ENCODE measurements at places on chromosomes 11 and 22.
A peak's percentile ranks its signal among the peaks of the same experiment; 100 is the strongest.

DNA sequence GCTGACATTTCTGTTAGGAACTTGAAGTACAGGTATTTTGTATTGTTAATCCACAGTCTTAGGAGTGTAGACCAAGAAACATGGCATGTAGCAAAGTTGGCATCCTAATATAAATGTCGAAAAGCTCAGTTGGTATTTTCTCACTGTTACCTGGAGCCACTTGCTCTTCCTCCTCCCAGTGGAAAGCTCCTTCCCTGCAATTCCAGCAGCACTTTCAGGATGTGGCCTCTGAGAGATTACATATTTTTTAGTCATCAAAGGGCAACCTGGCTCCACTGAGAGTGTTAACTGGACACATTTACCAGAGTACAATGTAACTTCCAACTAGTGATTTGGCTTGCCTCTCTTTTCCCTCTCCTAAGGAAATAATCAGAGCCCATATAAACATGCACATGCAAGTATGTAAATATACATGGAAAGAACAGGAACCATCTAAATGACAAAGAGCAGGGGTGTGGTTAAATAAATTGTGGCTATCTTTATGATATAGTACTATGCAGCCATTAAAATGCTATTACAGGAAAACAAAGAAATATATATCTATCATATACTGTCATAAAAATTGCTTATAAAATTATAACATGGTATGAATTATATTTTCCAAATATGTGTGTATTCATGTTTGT lies 14.3 kb upstream of the EED start:
- DNase-seq: no peak

GRCh38 chr11:29009426-29009825 lies 901.2 kb downstream of the METTL15 start:
- DNase-seq: no peak

DNA sequence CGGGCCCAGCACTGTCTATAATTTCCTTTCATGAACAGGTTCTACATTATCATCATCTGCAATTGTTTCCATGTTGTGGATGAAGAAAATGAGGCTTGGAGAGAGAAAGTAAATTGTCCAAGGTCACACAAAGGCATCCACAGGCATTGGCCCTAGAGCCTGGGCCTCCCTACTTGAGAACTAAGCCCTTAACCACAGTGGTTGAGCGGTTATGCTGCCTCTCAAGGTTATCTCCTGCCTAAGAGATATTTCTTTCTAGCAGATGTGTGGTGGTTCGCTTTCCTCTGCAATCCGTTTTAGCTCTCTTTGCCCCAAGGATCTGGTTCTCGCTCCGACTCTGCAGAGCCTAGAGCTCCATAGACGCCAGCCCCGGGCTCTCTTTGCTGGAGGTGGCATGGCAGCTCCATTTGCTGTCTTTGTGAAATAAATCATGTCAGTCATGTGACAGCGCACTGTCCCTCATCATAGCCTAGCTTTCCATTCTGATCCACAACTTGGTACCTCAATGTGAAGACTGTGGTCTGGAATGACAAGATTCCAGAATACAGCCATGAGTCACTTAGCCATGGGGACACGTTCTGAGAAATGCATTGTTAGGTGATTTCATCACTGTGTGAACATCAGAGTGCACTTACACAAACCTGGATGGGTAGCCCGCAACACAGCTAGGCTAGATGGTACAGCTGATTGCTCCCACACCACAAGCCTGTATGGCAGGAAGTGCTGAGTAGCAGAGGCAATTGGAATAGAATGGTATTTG lies 27.2 kb downstream of the RPS6KA4 start:
- no peak for DNase-seq

- no peak for DNase-seq
Observed at GRCh38 chr11:102806296-102806695, 8.3 kb upstream of the MMP1 start.

DNA sequence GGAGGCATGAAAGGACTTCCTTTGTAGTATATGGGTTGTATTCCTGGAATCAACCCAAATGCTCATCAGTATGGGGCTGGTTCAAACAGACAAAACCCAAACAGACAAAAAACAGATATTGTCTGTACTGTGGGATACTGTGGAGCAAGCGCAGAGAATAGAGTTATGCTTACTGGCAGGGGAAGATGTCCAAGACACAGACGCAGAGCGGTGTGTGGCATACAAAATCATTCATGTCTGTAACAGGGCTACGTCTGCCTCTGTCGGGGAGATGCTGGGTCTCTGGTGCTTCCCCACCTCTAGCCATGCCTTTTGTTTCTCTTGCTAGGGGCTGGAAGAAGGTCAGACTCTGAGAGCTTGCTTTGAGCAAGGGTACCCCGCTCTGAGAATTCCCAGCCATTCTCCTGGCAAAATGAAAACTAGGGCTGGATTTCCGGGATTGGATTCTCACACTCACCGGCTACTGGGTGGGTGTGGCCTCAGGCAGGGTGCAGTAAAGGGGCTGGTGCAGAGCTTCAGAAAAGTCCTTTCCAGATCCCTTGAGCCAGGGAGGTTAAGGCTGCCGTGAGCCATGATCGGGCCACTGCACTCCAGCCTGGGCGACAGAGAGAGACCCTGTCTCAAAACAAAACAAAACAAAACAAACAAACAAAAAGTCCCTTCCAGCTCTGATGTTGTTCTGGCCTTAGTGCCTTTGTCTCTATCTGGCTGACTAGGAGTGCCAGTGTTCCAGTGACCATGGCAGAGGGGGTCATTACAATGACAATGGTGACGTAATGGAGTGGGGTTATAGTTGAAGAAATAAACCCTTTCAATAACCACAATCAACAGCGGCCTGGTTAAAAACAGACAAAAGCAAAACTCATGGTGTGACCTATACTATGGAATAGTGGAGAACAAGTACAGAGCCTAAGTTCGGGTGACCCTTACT lies 2.9 kb upstream of the ABCC8 start:
- no peak for DNase-seq

- DNase-seq: no peak
Observed at GRCh38 chr11:35292279-35292678, 127.1 kb downstream of the SLC1A2 start.

GRCh38 chr22:45389546-45389945 lies 23.9 kb downstream of the SMC1B start:
- DNase-seq: no peak

DNA sequence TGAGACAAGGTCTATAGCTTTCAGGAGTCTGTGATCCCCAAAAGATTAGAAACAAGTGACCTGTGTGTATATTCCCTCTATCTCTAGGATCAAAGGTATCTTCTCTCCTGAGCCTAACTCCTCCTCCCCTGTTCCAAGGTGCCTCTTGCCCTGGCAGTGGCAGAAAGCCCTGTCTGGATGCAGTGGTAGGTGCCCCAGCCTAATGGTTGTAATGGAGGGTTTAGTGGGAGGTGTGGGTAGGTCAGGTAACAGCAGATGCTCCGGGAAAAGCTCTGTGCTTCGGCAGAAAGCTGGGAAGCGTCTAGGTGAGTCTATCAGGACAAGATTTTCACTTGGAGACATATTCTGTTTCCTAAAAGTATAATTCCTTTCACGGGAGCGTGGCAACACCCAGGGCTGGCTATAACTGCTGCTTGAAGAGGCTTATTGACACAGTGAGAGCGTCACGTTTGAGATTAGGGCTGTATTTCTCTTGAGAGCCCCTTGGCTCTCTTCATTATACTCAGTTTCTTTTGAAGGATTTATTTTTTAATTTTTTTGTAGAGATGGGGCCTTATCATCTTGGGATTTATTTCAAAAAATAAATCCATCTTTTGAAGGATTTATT lies 49.5 kb downstream of the PRR5L start:
- no peak for DNase-seq

GRCh38 chr11:111777094-111778046 lies 11.2 kb upstream of the PPP2R1B start:
- no peak for DNase-seq

DNA sequence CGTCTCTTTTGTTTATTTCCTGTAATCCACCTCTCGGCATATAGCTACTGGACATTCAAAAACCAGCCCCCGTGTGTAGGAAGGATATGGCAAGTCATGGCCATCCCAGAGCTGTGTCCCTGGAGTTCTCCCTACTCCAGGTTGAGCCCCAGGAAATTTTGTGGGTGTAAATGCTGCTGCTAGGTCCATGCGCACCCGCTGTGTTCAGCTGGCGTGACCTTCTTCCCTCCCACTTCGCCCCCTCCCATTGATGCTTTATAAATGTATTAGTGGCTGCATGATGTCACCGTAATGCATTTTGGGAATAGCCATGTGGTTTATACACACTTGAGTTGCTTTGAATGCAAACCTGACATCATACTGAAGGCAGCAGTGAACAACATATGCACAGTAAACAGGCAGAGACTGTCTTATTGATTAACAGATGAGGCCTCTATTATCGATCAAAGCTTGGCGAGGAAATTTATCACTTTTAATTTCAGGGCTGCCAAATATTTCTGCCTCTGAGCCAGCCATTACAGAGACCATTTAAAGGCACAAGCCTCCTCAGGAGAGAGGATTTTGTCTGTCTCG lies 113.6 kb upstream of the NNMT start:
- no peak for DNase-seq

- DNase-seq: no peak
Observed at GRCh38 chr11:121648306-121648705, 195.5 kb upstream of the SORL1-AS1 start.

DNA sequence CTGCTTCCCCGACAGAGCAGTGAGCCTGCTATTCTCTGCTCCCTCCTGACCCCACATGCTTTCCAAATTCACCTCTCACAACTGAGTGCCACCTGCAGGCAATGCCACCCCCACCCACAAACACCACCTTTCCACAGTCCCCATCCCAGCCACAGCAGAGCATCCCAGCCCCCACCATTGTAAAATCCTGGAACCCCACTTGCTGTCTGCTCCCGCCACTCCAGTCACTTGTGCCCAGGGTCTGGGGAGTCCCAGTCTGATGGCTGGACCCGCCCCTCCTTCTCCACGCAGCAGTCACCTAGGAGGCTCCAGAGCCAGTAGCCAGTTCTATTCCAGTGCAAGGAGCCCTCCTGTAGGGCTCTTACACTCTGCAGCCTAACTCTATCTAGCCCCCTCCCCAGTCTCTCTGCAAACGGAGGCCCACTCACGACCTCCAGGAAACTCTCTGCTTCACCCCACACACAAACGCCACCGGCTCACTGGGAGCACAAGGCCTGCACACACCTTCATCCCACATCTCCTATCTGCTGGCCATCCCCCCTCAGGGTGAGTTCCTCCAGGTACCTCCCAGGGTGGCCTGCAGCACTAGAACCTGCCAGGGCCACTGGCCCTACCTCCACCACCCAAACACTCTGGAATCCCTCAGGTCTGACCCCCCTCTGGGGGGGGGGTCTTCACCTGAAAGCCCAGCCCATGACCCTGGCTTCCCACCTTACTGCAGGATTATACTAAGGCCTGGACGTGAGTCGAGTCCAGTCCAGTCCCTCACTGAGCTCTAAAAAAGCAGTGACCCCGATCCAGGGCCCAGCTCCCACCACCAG lies 1.4 kb downstream of the GNB1L start:
- no peak for DNase-seq

GRCh38 chr22:30041475-30041874 lies 38.8 kb upstream of the HORMAD2 start:
- DNase-seq: no peak

DNA sequence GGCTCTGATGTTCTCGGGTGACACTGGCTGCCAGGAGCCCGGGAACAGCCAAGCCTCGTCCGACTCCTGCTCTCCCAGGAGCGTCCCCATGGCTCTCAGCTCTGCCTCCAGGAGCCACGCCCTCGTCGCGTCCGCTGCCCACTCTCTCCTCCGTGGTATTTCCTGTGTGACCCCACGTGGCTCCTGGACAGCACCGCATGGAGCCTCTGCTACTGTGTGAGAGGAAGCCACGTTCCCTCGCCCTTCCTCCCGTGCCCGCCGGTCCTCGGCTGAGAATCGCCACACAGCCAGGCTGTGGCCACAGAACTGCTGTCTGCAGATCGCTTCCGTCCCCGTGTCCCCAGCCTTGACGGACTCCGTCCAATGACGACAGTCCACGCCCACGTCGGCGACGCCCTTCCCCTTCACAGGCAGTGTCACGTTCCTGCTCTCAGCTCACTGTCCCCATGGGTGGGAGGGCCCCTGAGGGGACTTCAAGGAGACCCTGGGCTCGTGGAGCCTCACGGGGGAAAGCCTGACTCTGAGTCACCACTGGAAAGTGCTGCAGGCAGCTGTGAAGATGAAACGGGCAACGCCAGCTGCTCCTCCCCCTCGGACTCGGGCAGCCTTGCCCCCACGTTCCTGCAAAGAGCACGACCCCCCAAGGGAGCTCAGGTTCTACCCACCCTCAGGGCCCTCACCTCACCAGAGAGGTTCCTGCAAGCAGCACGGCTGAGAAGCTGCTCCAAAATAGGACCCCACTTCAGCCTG lies 458.5 kb downstream of the BRD1 start:
- DNase-seq: no peak

GRCh38 chr22:38124236-38124974 lies 13.9 kb upstream of the BAIAP2L2 start:
- no peak for DNase-seq

DNA sequence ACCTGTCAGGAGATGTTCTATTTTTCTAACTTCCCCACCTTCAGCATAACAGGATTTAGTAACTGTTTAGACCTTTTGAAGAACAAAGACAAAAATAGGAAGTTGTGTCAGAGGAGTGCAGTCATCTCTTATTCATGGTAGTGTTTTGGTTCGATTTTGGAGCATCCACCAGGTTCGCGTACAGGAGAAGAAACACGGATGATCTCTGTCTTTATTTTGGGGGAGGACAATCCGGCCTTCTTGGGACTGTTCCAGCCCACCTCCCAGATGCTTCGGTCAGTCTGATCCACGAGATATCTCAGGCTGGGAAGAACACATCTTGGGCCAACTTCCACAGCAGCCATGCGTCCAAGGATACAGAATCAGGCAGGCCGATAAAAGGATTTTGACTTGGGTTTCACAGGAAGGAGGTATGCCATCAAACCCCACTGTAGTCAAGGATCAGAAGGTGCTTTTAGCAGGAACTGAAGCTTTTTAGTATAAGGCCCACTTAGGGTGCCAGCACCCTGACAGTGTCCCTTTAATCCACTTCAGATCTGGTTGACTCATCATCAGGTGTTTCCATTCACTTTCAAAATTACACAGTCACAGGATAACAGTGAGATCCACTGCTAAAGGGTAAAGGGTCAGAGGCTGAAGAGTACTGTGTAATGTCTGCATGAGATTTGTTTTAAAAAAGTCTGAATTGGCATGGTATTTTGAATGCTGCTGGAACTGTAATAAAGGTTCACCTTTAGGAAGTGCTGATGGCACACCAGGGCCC lies 16.5 kb downstream of the PATZ1 start:
- DNase-seq: no peak

DNA sequence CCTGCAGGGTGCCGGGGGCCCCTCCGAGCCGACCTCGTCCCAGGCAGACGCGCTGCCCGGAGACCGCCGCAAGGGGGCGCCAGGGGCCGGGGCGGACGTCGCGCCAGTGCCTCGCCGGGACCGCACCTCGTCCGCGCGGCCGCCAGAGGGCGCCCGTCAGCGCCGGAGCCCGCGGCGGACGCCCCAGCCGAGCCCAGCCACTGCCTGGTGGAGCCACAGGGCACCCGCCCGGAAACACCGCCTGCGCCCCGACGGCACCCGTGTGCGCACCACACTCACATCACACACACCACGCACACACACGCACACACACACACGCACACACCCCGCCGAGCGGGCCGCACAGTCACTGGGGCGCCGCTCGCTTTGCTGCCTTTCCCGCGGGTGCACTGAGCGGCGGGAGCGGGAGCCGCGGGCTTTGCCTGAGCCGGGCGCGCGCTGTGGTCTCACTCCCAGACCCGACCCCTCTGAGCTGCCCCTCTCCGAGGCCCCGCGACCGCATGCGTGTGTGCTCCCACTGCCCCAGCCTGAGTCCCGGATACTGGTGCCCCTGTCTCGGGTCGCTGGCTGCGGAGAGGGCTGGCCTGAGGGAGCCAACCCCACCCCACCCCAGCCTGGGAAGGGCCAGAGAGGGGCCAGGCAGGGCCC lies 449.3 kb downstream of the OPCML start:
- peak; percentile 41 for DNase-seq

All from stimulated activated CD8-positive, alpha-beta memory T cell treated with anti-CD3 and anti-CD28 coated beads, Interleukin-7, amount 100 ng/mL, for 24 hours (primary cell).